Sigmoid colon (tissue), 7 donors: ENCODE measurements at places on chromosomes 12 and 14. TPM values are rescaled to one million over a fixed set of nuclear protein-coding genes. Genes with fewer than 3 reads are reported as not detected.

Gene SERPINA1
- 26.6 TPM for total RNA-seq

Gene MARCHF9
- total RNA-seq, result 7.9 TPM

GRCh38 chr12:121217063-121217462, 7.1 kb downstream of the P2RX4 start:
- no peak for DNase-seq
- peaks cover 3% of the 10 kb centered on the region for H3K36me3 ChIP-seq
- peaks cover 7% of the 10 kb centered on the region for H3K4me1 ChIP-seq
- no peak overlapping the region for H3K4me3 ChIP-seq
- no peaks in the 10 kb centered on the region for H3K27me3 ChIP-seq

GRCh38 chr14:99576761-99577705, 27.0 kb downstream of the CCDC85C start:
- no peak overlapping the region for H3K4me3 ChIP-seq
- no peak for DNase-seq
- peaks cover 99% of the 10 kb centered on the region for H3K4me1 ChIP-seq

- peak; percentile 52 for DNase-seq
- H3K36me3 ChIP-seq, result no peaks in the 10 kb centered on the region
- H3K4me1 ChIP-seq, result no peaks in the 10 kb centered on the region
Observed at GRCh38 chr12:47985596-47986290, 18.5 kb downstream of the COL2A1 start.

- DNase-seq, result no peak
- no peak overlapping the region for H3K4me3 ChIP-seq
- H3K27ac ChIP-seq, result peak overlapping the region; percentile 77
- no peaks in the 10 kb centered on the region for H3K36me3 ChIP-seq
- no peaks in the 10 kb centered on the region for H3K27me3 ChIP-seq
- H3K4me1 ChIP-seq, result no peaks in the 10 kb centered on the region
Observed at GRCh38 chr12:127888943-127889719, 377.8 kb upstream of the TMEM132C start.

Gene ASPG
- 0.36 TPM for total RNA-seq

DNA sequence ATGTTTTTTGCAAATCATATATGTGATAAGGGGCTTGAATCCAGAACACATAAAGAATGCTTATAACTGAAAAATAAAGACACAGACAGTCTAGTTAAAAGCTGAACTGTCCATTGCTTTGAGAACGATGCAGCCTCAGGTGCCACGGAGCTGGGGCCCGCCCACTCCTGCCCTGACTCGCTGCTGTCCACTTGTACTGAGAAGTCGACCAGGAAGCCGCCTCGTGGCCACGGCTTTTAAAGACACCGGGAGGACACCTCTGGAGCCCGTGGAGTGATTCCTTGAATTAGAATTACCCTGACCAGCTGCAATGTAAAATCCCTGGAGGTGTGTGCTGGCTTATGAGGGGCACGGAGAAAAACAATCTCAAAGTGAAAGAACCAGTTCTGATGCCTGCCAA, 23.9 kb upstream of the TEX22 start:
- H3K4me3 ChIP-seq, result no peak overlapping the region
- H3K36me3 ChIP-seq, result peaks cover 7% of the 10 kb centered on the region
- H3K27me3 ChIP-seq, result no peaks in the 10 kb centered on the region
- DNase-seq, result no peak

DNA sequence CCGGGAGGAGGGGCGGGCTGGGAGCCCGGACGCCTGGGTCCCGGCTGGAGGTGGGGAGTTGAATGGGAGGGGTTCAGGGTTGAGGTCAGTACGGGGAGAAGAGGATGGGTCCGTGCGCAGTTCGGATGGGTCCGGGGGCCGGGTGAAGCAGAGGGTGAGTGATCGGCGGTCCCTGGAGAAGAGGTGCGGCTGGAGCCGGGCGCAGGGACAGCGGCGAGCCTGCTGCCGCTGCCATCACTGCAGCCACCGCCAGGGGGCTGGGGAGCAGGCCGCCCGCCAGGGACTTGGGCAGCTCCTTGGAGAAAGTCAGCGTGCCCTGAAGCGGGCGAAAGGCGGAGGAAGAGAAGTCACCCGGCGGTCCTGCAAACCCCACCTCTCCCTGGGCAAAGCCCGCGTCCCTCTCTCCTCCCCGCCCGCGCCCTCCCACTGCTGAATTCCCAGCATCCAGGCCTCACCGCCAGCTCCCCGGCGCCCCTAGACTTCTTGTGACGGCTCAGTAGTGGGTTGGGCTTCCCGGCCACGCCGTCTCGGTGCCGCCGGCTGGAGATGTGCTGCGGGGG, 6.0 kb upstream of the GPR84 start:
- H3K36me3 ChIP-seq, result no peaks in the 10 kb centered on the region
- no peaks in the 10 kb centered on the region for H3K27me3 ChIP-seq
- H3K4me1 ChIP-seq, result peaks cover 39% of the 10 kb centered on the region
- peak overlapping the region; percentile 51 for H3K4me3 ChIP-seq
- peak overlapping the region; percentile 67 for H3K27ac ChIP-seq
- DNase-seq, result peak; percentile 92

Gene CBLN3
- 2.0 TPM for total RNA-seq

- no peaks in the 10 kb centered on the region for H3K27me3 ChIP-seq
- no peak overlapping the region for H3K4me3 ChIP-seq
- H3K36me3 ChIP-seq, result no peaks in the 10 kb centered on the region
- DNase-seq, result no peak
Observed at GRCh38 chr12:105270671-105271255, 34.8 kb upstream of the APPL2 start.

DNA sequence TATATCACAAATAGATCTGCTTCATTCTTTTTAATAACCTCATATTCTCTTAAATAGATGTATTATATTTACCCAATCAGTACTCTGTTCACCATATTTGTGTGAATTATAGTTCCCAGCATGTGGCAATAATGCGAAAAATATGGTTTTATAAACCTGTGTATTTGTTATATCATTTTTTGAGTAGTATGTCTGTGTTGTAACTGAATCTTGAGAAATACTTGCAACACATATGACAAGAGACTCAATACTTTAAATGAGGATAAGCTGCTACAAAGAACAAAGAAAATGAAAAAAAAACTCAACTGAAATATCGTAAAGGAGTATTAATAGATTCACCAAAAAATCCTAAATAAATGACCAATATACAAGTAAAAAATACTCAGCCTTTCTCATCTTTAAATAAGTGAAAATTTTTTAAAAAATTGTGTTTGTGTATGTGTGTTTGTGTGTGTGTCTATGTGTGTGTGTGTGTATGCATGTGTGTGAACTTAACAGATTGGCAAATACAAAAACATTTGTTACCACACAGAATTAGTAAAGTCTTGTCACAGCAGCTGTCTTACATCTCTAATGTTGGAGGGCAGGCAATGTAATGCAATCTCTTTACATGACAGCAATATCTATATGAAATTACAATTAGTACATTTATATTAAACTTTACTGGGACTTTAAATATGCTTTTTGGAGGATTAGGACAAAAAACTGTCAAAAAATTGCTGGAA, 441.9 kb upstream of the MGAT4C start:
- no peaks in the 10 kb centered on the region for H3K36me3 ChIP-seq
- no peak overlapping the region for H3K4me3 ChIP-seq
- no peaks in the 10 kb centered on the region for H3K27me3 ChIP-seq
- DNase-seq, result no peak
- no peak overlapping the region for H3K27ac ChIP-seq

DNA sequence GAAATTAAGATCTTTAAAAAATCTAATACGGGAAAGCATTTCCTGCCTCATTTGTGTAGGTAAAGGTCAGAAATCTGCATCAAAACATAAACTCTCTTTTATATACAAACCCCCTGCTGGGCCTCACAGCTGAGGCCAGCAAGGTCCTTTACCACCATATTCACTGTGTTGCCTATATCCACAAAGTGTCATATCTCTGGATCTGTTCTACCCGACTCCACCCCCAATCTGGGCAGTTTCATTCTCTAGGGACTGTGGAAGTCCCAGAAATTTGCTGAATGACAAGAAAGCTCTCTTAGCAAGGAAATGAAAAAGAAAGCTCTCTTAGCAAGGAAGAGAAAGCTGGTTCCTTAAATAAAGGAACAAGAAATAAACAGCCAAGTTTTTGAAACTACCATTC, 301.7 kb downstream of the KCNH5 start:
- H3K4me3 ChIP-seq, result no peak overlapping the region
- H3K36me3 ChIP-seq, result no peaks in the 10 kb centered on the region
- DNase-seq, result no peak
- H3K27me3 ChIP-seq, result no peaks in the 10 kb centered on the region
- H3K4me1 ChIP-seq, result no peaks in the 10 kb centered on the region

Gene APOLD1
- 24.8 TPM for total RNA-seq

- H3K27ac ChIP-seq, result no peak overlapping the region
- H3K27me3 ChIP-seq, result no peaks in the 10 kb centered on the region
- H3K4me3 ChIP-seq, result no peak overlapping the region
- peaks cover 19% of the 10 kb centered on the region for H3K36me3 ChIP-seq
- H3K4me1 ChIP-seq, result peaks cover 6% of the 10 kb centered on the region
- DNase-seq, result no peak
Observed at GRCh38 chr12:42332301-42333285, 6.6 kb downstream of the PPHLN1 start.

GRCh38 chr14:24071144-24071697, at the start of gene CPNE6:
TSS of gene CPNE6 (plus strand) at chr14:24071562. CDS start at chr14:24072937, 1,375 bp downstream.
- H3K4me3 ChIP-seq, result no peak within 1 kb of the TSS
- H3K4me1 ChIP-seq, result peaks cover 18% of the 10 kb centered on the region
- no peaks in the 10 kb centered on the region for H3K27me3 ChIP-seq
- no peak within 1 kb of the TSS for H3K27ac ChIP-seq
- no peak for DNase-seq
- no peaks in the 10 kb centered on the region for H3K36me3 ChIP-seq

- no peak for DNase-seq
- no peaks in the 10 kb centered on the region for H3K36me3 ChIP-seq
Observed at GRCh38 chr14:72786378-72787350, 107.2 kb downstream of the DPF3 start.

Gene CREBL2
- 35.0 TPM for total RNA-seq

DNA sequence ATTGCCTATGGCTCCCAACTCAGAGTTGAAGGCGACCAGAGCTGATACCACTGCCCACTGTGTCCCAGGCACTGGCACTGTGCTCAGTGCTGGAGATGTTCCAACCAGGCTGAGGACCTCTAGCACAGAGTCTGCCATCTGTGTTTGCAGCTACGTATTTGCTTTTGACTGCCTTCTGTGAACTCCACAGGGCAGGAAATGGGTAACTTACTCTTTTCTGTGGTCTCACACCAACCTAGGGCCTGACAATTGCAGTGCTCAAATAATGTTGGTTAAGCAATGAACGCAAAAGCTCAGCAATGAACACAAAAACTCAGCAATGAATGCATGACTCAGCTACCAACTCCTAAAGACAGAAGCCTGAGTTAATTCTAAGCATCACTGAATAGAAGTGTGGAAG, 202.8 kb downstream of the NUAK1 start:
- H3K27me3 ChIP-seq, result no peaks in the 10 kb centered on the region
- no peaks in the 10 kb centered on the region for H3K36me3 ChIP-seq
- DNase-seq, result no peak
- H3K4me1 ChIP-seq, result peaks cover 13% of the 10 kb centered on the region
- no peak overlapping the region for H3K27ac ChIP-seq

GRCh38 chr12:90548595-90548994, 406.4 kb downstream of the CCER1 start:
- H3K27ac ChIP-seq, result no peak overlapping the region
- no peak overlapping the region for H3K4me3 ChIP-seq
- no peaks in the 10 kb centered on the region for H3K4me1 ChIP-seq

Gene ZDHHC22
- 1.9 TPM for total RNA-seq

GRCh38 chr12:113655479-113655878, 183.8 kb upstream of the LHX5 start:
- H3K4me1 ChIP-seq, result no peaks in the 10 kb centered on the region
- DNase-seq, result no peak
- H3K36me3 ChIP-seq, result no peaks in the 10 kb centered on the region
- no peak overlapping the region for H3K27ac ChIP-seq
- no peaks in the 10 kb centered on the region for H3K27me3 ChIP-seq

Gene AMIGO2
- total RNA-seq, result 68.1 TPM

DNA sequence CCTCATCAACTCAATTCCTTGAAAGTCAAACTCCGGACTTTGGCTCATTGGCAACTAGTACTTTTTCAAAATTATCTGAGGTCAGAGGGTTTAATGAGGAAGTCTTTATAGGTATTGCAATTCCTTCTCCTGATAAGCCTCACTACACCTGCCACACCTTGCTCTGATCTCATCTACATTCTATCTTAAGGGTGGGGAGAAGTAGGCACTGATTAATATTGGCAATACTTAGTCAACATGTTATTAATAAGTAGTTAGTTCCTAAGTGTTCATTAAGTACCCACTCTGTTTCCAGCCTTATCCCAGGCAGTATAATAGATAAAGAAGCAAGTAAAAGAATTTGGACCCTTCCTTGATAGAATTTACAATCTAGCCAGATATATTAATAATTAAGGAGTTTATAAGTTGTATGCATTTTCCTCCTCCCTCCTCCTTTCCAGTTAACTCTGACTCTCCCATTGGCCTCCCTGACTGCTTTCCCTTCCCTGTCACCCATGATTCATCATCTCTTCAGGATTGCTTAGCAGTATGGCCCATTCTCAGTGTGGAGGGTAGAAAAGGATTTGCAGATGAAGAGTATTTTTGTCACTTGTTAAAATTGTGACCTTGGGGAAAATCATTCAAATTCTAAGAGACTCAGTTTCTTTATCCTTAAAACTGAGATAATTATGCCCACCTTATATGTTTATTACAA, 231.0 kb upstream of the ATP2B1 start:
- H3K27ac ChIP-seq, result no peak overlapping the region
- DNase-seq, result no peak
- no peak overlapping the region for H3K4me3 ChIP-seq
- peaks cover 31% of the 10 kb centered on the region for H3K4me1 ChIP-seq

Gene TAS2R8
- total RNA-seq, result 0.49 TPM

Gene COCH
- total RNA-seq, result 15.1 TPM
